ENCODE measurements at places on chromosomes 3 and 15. TPM values are rescaled to one million over a fixed set of nuclear protein-coding genes. Genes with fewer than 3 reads are reported as not detected.

DNA sequence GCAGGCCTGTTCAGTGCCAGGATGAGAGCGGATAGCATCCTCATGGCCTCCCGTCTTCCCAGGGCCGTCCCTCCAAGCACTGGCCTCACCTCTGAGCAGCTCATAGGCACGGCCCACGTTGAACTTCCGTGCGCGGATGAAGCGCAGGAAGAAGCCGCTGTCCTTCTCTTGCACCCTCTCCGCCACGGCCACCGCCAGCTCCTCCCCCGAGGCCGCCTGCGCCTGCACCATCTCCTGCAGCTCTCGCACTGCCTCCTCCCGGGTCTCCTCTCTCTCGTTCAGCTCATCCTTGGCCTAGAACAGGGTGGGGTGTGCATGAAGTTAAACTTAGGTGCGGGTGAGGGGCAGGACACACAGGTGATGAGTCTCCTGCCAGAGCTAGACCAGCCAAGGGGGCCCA is 4.3 kb downstream of the RLBP1 start:
- no peaks in the 10 kb centered on the region for H3K36me3 ChIP-seq
- no peak overlapping the region for H3K4me3 ChIP-seq
- no peaks in the 10 kb centered on the region for H3K27me3 ChIP-seq
- H3K27ac ChIP-seq: no peak overlapping the region
- no peaks in the 10 kb centered on the region for H3K4me1 ChIP-seq
- DNase-seq: no peak

- H3K27me3 ChIP-seq: no peaks in the 10 kb centered on the region
- no peaks in the 10 kb centered on the region for H3K36me3 ChIP-seq
- H3K27ac ChIP-seq: no peak overlapping the region
- H3K4me1 ChIP-seq: no peaks in the 10 kb centered on the region
Observed at GRCh38 chr3:102066470-102066869, 217.2 kb downstream of the NFKBIZ start.

DNA sequence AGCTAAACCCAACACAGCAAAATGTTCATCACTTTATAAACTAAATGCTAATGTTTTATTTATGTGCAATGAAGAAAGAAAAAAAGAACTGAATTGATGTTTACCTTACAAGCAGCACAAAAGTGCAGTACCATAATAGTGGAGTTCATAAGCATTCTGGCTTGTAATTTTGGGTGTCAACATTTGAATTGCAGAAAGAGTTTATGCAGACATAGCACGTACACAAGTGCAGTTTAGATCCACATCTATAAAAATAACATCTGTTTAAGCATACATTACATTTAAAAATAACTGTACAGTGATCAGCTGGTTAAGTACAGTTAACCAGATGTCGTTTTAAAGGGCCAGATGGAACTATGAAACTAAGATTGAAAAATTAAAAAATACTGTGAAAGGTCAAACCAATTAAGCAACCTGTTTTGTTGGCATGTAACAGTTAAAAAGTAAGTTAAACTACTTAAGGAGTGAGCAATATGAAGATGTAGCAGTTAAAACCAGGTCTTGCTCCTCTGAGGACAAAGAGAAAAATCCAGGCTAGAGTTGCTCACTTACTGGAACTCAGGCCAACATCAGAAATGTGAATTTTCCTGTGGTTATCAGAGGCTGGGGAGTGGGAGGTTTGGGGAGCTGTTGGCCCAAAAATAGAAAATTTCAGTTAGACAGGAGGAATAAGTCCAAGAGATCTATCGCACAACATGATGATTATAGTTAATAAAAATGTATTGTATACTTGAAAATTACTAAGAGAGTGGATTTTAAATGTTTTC is 204.9 kb upstream of the MDFIC2 start:
- H3K27ac ChIP-seq: no peak overlapping the region
- DNase-seq: no peak
- H3K4me3 ChIP-seq: no peak overlapping the region
- H3K27me3 ChIP-seq: peaks cover 7% of the 10 kb centered on the region
- no peaks in the 10 kb centered on the region for H3K4me1 ChIP-seq

The DNAH12 gene
- 0.22 TPM for total RNA-seq
